ENCODE measurements at places on chromosomes 1 and 21.

DNA sequence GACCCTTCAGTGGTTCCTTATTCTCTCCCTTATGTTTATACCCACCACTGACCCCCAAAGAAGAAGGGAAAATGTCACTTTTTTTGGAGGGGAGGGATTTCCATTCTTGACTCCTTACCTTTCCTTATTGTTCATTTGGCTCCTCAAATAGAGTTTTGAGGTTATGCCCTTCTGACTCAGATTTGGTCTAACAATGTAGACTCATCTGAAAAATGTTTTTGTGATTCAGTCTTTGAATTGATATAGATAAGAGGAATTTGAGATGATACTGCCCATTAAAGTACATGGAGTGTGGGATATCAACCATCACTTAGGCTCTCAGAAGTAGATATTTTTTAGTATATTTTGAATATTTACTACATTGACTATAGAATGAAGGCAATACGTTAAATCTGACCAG, 16.1 kb downstream of the USP1 start:
- DNase-seq, result no peak

DNA sequence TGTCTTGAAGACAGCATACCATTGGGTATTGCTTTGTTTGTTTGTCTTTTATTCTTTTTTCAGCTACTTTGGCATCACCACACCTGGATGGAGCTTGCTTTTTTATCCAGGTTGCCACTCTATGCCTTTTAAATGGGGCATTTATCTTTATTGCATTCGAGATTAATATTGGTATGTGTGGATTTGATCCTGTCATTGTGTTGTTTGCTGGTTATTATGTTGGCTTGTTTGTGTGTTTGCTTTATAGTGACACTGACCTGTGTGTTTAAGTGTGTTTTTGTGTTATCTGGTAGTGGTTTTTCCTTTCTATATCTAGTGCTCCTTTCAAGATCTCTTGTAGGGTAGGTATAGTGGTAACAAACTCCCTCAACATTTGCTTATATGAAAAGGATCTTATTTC, 24.9 kb upstream of the KCNH1 start:
- DNase-seq, result no peak

- no peak for DNase-seq
These were observed 36.3 kb downstream of the TMEM51 start for GRCh38 chr1:15189692-15190370.

- DNase-seq, result no peak
These were observed 433.3 kb downstream of the DISC1 start for GRCh38 chr1:232059726-232060374.

DNA sequence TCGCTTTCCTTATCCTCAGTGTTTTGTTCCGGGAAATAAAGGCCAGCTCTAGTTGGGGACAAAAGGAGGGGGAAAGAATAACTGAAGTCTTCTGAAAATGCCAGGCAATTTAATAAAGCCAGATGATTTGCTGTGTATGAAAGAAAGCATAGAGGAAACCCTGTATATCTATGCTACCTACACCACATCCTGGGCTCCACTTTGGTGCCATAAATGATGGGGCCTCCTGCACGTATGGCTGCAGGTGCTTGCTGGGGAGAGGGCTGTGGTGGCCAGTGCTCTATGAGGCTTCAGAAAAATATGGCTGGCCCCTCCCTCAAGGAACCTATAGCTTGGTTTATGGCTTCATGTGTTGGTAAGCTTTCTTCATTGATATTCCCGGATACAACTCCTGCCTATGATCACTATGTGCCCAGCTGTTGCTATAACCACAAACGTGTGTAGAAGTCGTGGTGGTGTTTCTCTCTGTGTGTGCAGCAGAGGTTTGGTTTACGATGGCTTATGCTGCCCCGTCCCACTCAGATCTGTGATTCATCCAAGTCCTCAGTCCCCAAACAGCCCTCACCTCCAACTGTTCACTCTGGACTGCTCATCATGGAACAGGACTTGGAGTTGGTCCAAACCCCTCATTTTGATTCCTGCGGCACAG, 59.5 kb downstream of the BACE2 start:
- no peak for DNase-seq

DNA sequence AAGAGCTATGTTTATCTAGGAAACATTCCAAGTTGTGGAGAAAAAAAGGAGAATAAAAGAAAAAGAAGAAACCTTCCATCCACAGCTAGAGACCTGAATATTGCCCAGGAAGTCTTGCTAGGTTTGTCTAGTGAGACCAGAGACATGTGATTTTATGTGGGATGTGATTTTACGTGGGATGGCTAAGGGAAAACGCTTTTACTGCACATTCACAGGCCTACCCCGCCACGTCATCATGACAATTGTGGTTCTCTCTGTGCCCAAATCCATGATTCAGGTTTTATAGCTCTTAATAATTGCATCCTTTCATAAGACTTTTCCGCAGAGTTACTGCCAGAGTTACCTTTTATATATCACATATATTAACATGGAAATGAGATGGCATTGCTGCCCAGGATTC, 86.4 kb upstream of the SSX2IP start:
- no peak for DNase-seq

DNA sequence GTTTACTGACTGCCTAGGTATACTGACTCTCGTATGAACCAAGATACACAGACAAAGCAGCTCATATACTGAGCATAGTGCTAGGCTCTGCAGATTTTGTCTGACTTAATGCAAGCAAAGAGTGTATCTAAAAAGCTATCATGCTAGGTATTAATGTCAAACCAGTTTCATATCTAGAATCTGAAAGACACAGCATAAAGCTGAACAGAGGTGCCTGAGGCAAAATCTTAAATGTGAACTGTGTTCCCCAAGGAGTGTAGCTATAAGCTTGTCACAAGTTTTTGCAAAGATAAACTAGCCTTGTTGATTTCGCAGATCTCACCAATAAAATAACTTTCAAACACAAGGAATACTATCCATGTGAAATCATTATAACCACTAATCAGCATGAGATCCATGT, 18.1 kb downstream of the JAK1 start:
- no peak for DNase-seq

- no peak for DNase-seq
These were observed 46.9 kb upstream of the ADAMTS1 start for GRCh38 chr21:26892151-26892550.

DNA sequence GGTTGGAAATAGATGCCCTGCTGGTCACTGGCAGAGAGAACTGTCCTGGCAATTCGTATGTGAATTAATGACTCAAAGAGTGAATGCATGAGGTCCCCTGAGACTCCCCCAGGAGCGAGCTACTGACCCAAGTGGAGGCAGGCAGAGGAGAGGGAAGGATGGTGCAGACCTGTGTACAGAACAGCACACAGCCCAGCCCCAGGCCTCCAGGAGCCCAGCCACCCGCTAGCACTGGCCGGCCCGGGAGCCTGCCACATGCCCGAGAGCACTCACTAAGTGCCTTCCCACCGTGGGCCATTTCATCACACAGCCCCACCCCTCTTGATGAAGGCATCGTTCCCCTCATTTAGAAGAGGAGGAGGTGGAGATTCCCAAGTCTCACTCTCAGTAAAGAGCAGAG, 62.0 kb upstream of the IGSF21 start:
- no peak for DNase-seq

DNA sequence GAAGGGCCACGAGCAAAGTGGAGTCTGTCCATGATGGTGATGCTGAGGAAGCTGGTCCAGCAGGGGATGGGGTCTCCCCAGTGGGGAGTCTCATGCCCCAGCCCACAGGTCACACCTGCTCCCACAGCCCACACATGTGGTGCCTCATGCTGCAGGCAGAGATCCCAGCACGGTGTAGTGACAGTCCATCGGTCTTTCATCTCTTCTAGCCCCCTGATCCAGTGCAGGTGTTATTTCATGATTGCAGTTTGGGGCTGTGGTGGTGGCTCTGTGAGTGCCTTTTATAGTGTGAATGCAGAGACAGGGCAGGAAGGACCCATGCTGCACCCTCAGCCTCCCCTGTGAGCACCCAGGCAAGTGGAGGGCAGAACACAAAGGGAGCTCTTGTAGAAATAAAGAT, 45.0 kb downstream of the UBASH3A start:
- no peak for DNase-seq

GRCh38 chr1:202812176-202813026, 1.6 kb downstream of the PCAT6 start:
- DNase-seq, result no peak

- no peak for DNase-seq
These were observed 11.2 kb downstream of the PTPRF start for GRCh38 chr1:43541721-43542401.

DNA sequence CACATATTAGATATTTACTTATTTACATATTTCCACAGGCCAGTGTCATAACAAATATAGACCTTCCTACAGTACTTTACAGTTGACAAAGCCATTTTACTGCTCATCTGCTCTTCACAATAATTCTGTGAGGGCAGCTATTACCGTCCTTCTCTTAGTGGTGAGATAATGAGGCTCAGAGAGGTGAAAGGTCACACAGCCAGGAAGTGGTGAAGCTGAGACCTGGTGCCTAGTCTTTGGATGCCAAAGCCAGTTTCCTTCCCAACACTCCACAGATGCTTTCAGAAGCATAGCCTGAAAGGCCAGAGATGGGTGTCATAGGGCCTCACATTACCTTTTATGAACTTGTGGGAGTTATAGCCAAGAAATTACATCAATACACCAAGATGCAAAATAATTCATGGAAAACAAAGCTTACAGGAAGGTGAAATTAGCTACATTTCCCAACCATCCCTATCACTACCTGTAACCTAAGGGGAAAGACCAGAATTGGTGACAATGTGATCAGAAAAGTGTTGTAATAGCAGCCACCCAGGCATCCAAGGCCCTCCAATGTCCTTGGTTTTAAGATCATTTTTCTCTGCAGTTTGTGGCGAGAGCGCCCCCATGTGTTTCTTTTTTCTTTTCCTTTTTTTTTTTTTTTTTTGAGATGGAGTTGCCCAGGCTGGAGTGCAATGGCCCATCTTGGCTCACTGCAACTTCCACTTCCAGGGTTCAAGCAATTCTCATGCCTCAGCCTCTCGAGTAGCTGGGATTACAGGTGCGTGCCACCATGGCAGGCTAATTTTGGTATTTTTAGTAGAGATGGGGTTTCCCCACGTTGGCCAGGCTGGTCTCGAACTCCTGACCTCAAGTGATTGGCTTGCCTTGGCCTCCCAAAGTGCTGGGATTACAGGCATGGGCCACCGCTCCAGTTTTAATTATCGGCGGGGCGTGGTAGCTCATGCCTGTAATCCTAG, 26.5 kb upstream of the RPL11 start:
- peak; percentile 57 for DNase-seq

GRCh38 chr1:201737352-201738060, 91.5 kb upstream of the IPO9 start:
- no peak for DNase-seq

DNA sequence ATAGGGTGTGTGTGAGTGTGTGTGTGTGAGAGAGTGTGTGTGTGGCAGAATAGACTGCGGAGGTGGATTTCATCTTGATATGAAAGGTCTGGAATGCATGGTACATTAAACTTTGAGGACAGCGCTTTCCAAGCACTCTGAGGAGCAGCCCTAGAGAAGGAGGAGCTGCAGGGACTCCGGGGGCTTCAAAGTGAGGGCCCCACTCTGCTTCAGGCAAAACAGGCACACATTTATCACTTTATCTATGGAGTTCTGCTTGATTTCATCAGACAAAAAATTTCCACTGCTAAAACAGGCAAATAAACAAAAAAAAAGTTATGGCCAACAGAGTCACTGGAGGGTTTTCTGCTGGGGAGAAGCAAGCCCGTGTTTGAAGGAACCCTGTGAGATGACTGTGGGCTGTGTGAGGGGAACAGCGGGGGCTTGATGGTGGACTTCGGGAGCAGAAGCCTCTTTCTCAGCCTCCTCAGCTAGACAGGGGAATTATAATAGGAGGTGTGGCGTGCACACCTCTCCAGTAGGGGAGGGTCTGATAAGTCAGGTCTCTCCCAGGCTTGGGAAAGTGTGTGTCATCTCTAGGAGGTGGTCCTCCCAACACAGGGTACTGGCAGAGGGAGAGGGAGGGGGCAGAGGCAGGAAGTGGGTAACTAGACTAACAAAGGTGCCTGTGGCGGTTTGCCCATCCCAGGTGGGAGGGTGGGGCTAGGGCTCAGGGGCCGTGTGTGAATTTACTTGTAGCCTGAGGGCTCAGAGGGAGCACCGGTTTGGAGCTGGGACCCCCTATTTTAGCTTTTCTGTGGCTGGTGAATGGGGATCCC, 18.3 kb upstream of the HDAC1 start:
- DNase-seq, result no peak

DNA sequence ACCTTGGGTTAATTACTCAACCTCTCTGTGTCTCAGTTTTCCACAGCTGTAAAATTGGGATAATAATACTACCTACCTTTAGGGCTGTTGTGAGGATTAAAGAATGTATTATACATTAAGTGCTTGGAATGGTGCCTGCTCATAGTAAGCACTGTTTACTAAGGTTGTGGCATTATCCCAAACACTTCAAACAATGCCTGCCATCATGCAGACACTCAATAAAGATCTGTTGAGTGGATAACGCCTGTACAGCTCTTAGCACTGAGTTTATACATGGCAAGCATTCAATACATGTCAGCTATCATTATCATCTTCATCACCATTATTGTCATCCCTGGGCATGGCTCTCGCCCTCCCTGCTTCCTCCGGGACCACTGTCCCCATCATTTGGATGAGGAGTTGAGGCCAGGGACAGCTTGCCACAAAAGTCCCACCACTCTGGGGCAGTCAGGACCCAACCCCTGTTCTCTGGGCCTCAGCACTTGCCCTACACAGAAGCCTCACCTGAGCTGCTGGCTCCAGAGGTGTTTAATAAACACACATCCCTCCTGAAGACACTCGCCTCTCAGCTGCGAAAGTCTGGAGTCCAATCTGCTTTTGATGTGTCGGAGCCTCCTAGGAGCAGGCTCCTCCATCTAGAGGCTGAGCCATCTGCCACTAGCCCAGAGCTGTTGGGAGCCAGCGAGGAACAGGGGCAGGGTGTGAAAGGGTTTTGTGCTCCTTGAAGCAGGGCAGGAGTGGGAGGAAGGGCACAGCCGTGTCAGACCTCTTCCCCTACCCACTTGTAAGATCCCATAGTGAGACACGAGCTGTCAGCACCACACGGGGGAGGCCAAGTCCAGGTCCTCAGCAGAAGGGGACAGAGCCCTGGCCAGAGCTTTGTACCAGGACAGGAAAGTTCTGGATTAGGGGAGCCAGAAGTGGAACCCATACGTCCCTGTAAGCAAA, 80.9 kb upstream of the ZC3H12A start:
- no peak for DNase-seq
